ENCODE measurements at places on chromosomes 12 and 14.

DNA sequence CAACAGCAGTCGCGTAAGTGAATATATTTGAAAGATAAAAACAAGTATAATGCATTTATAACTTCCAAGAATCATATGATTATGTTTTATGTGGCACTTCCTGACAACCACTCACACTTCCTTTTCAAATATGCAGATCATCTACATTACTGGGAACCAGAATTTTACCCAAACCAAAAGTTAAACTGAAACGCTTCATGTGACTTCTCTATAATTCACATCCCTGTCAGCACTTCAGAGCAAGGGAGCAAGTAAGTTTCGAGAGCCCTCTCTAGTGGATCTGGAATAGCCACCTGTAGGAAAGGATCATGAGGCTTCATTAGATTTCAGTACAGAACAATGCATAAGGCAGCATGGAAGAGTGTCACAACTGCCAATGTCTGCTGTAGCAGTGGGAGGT lies 13.7 kb upstream of the ALX1 start:
- no peak for DNase-seq

- no peak for DNase-seq
Measured at GRCh38 chr12:47828976-47829482, 9.3 kb upstream of the HDAC7 start.

- no peak for DNase-seq
Measured at GRCh38 chr12:103973909-103974308, 8.2 kb downstream of the TDG start.

GRCh38 chr12:10293570-10294227 lies 14.0 kb upstream of the KLRD1 start:
- no peak for DNase-seq

DNA sequence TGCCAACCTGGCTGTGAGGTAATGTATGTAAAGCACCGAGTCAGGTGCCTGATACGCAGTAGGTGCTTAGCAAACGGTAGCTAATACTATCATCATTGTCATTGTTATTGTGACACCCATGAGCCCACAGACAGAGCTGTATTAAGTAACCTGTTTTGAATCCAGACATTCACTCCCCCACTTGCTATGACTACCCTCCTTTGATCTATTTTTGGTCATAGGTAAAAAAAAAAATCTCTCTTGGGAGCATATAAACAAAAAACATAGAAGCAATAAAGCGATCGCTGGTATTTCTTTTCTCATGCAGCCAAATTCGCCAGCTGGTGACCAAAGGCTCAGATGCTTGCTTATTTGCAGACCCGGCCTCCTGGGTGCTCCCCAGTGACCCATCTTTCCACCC lies 330.2 kb downstream of the DPF3 start:
- DNase-seq = no peak

- DNase-seq = no peak
Measured at GRCh38 chr12:57129321-57129842, 1.1 kb downstream of the LRP1 start.

GRCh38 chr12:5307065-5307464 lies 124.8 kb upstream of the NTF3 start:
- no peak for DNase-seq

- DNase-seq = no peak
Measured at GRCh38 chr12:21644516-21644915, 13.1 kb downstream of the LDHB start.

GRCh38 chr14:22122829-22123560 lies 449.4 kb upstream of the OR4E1 start:
- DNase-seq = no peak

- DNase-seq = no peak
Measured at GRCh38 chr12:21989819-21990412, 48.7 kb upstream of the ABCC9 start.

- no peak for DNase-seq
Measured at GRCh38 chr14:21070083-21070609, at the start of gene ARHGEF40. Gene ARHGEF40 (plus strand): TSS chr14:21070304. CDS start chr14:21070397, 93 bp downstream.

DNA sequence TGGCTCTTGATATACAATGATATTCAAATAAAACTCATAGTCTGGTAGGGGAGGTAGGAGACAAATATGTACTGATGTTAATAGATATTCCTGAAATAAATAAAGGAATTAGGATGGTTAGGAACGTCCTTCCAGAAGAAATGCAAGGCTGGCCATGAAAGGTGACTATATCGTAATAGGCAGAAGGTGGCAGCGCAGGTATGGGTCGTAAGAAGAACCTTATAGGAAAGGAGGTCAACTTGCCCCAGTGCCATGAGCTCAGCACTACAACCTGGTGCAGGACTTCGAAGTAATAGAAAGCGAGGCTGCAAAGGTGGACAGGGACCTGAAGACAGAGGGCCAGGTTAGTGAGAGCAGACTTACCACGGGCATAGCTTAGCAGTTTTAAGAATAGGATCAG lies 55.3 kb upstream of the FGD4 start:
- no peak for DNase-seq

GRCh38 chr14:87052646-87053225 lies 940.2 kb downstream of the GALC start:
- DNase-seq = no peak

DNA sequence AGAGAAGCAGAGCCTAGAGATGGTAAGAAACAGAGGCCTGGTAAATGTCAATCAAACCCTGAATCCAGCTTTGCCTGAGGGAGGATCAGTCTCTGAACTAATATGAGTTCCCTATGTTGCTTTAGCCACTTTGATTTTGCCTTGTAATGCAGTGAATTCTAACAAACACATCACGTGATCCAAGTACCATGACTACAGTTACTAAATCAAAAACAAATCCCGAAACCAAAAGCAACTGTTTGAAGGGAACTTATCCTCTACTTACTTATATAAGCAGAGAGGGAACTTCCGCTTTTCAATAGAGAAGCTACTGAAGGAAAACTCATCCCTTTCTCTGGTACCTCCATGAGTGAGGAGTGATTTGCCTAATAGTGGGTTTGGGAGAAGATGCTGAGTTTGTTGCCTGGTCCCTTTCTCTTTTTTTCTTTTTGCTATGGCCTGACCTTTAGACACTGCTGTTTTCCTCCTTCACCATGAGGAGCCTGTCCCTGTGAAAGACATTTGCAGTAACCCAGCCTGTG lies 7.7 kb upstream of the PPTC7 start:
- no peak for DNase-seq

DNA sequence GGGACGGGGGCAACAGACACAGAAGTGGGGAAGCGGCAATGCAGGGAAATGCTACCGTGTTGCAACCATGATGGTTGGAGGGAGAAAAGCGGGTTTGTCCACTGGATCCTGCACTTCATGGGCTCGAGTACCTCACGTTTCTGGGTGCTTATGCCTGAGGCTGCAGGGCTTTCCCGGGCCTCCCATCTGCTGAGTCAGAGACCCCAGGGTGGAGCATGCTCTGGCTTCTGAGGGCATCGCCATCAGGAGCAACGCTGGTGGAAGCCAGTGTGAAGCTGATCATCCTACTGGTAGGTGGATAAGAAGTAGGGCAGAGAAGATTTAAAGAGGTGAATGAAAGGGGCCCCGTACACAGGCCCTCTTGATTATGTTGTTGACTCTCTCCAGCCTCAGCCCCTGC lies 5.0 kb upstream of the ADGRD1 start:
- no peak for DNase-seq

DNA sequence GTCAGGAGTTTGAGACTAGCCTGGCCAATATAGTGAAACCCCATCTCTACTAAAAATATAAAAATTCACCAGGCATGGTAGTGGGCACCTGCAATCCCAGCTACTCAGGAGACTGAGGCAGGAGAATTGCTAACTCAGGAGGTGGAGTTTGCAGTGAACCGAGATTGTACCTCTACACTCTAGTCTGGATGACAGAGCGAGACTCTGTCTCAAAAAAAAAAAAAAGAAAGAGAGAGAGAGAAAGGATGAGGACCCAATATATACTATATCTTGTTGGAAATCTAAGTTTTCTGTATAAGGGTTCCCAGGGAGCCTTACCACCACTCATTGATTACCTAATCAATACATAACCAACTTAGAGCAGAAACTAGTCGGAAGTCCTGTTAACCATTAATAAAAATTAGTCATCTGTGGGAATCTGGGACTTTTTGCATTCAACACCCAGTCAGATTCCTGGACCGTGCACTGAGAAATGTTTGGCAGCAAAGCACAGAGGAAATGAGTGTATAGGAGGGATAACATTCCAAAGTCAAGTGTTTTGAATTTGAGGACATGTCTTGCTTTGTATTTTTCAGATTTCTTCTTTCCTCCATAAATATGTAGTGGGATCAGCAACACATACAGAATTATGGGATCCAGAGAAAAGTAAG lies 44.8 kb upstream of the NR2C1 start:
- no peak for DNase-seq

GRCh38 chr12:13581031-13581430 lies 384.5 kb downstream of the EMP1 start:
- no peak for DNase-seq

DNA sequence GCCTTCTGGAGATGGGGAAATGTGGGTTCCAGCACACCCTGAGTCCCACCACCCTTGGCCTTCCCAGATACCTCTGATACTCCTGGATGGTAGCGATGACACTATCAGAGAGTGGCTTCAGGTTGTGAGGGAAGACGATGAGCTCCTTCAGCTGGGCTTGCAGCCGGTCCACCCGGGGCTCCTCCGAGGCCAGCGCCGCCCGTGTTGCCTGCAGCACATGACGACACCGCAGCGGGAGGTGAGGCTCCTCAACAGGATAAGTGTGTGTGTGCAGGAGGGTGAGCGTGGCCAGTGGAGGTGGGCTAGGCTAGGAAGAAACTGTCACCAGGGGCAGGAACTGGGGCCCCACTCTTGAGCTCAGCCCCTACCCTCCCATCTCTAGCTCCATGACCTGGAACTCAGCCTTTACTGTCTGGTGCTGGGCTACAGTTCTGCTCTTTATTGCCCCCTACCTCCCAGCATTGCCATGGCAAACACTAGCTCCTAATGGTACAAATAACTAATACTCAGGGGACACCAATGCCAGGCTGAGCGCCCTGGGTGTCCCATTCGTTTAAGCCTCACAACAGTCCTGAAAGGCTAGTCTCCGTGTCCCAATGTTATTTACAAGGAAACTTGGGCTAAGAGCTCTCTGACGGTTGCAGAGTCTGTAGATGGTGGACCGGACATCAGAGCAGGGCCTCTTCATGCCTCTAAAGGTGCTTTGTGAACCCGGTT lies 64.1 kb downstream of the SYNE3 start:
- DNase-seq = no peak

- no peak for DNase-seq
Measured at GRCh38 chr12:80509781-80510556, 65.9 kb downstream of the PTPRQ start.

DNA sequence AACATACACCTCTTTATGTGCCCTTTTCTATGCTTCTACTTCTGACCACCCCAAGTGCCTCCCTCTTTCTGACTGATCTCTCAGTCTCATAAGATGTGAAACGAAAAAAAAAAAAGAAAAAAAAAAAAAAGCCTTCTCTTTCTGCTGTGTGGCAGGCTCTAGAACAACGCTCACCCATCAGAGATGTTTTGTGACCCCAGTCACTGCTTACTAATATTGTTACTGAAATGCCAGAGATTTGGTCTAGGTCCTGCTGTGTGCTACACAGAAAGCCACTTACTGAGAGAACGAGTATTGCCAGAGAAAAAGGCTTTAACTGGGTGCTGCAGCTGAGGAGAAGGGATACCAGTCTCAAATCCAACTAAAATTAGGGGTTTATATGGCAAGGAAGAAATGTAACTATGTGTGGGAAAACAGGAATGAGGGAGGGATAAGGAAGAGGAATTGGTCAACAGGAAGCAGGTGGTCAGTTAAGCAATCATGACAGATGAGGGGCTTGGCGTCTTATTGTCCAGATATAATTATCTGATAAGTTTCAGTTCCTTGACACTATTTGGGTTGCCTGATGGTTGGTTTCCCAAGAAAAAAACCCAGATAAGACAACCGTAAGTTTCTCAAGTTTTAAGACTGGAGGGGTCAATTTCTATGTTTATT lies 149.0 kb downstream of the NAV3 start:
- DNase-seq = no peak

DNA sequence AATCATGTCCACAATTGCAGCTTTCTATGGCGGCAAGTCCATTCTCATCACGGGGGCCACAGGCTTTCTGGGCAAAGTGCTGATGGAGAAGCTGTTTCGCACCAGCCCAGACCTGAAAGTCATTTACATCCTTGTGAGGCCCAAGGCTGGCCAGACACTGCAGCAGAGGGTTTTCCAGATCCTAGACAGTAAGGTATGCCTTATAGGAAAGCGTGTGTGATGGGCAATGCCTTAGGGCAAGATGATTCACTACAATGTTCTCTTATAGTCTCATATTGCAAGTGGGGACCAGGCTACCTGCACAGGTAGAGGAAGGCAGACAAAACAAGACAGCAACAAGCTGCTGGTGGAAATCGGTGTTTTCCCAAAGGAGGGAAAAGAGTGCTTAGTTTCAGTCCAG lies 110.5 kb downstream of the ERGIC2 start:
- DNase-seq = no peak

- DNase-seq = no peak
Measured at GRCh38 chr12:71503579-71504391, 64.2 kb downstream of the LGR5 start.

DNA sequence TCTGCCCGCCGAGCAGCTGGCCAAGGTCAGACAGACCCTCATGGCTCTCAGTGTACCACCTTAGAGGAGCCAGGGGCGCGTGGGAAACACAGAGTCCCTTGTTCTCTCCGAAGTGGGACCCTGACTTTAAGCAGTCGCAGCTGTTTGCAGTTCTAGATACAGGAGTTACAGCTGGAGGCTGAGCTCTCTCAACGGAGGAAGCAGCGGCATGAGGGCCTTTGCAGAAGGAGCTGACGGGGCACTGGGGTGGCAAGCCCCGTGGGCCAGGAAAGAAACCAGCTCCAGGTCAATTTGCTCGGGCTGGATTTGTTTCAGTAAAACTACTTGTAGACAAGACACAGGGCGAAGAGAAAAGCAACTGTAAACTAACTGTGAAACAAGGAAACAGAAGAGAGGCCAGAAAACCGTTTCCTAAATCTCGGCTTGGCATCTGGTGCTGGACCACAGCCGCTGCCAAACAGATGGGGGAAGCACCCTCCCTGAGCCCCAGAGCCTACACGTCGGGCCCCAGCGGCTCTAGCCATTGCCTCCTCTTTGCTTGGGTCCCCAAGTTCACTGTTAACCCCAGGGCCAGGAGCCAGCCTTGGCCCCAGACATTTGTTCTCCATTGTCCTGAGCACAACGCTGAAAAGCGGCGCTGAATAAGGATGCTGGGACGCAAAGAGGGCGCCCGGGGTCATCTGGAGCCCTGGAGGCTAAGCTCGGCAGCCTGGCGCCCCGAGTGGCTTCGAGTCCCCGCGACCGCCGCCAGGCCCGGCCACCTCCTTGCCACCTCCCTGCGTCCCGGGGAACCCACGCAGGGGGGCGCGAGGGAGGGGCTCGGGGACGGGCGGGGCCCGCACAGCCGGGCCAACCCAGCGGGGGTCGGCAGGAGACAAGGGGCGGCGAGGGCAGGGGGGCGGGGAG lies 914 bp upstream of the PACS2 start:
- peak; percentile 32 for DNase-seq

GRCh38 chr12:93668919-93669418 lies 8.2 kb upstream of the CRADD start:
- DNase-seq = no peak

All from activated CD4-positive, alpha-beta T cell treated with anti-CD3 and anti-CD28 coated beads, Interleukin-2, amount 50 U/mL, for 1 hour (primary cell).